ENCODE measurements at places on chromosomes 1 and 21. TPM values are rescaled to one million over a fixed set of nuclear protein-coding genes. Genes with fewer than 3 reads are reported as not detected.

The LMX1A gene
- not detected for total RNA-seq

The KPRP gene
- total RNA-seq = 0.25 TPM

The CD1C gene
- total RNA-seq = not detected

The HSF2BP gene
- 5.3 TPM for total RNA-seq

The RXRG gene
- not detected for total RNA-seq

- no peak overlapping the region for H3K27ac ChIP-seq
- no peaks in the 10 kb centered on the region for H3K27me3 ChIP-seq
- H3K36me3 ChIP-seq = no peaks in the 10 kb centered on the region
- H3K4me1 ChIP-seq = peaks cover 4% of the 10 kb centered on the region
- no peak for DNase-seq
- no peak overlapping the region for H3K4me3 ChIP-seq
Measured at GRCh38 chr1:87594736-87595383, 266.2 kb downstream of the LMO4 start.

The FBLIM1 gene
- 101 TPM for total RNA-seq

Measured in MCF 10A (cell line).